Activated effector memory CD4-positive, alpha-beta T cell treated with Interleukin-2 at 50 U/mL for 16 hours (primary cell): ENCODE measurements at places on chromosomes 4 and X.

DNA sequence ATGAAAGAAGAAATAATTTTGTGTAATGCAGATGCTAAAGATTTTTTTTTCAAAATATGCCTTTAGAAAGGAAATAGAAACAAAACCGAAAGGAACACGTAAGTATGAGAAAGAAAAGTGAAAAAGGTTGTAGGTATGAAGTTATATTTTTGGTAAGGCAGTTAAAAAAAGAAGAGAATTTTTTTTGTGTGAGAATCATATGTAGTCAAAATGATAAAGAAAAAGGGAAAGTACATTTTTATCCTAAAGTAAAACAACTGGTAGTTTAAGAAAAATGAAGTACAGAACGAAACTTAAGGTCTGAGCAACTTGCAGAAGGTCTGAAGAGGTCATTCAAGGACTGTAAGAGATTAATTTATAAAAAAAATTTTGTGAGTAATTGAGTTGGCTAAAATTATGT lies 164.0 kb upstream of the TRAM1L1 start:
- DNase-seq: no peak

GRCh38 chr4:173794662-173795061 lies 264.6 kb upstream of the HAND2 start:
- no peak for DNase-seq

DNA sequence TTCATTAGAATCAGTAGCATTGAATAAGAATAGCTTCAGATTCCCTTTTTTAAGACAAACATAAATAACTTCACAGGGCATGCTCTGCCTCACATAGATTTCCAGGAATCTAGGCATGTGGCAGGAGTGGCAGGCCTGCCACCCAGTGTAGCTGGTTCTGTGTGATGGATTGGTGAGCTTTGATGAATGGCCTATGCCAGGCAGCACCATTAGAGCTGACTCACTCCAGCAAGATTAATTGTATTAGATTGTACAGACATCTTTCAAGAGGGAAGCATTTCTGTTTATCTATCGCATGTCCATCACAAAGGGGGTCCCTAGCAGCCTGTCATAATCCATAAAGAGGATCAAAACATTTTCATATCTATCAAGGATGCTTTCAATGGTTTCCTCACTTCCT lies 71.9 kb downstream of the NAA11 start:
- no peak for DNase-seq

- DNase-seq: peak; percentile 12
Measured at GRCh38 chr4:147019091-147019490, 73.4 kb upstream of the TTC29 start.

DNA sequence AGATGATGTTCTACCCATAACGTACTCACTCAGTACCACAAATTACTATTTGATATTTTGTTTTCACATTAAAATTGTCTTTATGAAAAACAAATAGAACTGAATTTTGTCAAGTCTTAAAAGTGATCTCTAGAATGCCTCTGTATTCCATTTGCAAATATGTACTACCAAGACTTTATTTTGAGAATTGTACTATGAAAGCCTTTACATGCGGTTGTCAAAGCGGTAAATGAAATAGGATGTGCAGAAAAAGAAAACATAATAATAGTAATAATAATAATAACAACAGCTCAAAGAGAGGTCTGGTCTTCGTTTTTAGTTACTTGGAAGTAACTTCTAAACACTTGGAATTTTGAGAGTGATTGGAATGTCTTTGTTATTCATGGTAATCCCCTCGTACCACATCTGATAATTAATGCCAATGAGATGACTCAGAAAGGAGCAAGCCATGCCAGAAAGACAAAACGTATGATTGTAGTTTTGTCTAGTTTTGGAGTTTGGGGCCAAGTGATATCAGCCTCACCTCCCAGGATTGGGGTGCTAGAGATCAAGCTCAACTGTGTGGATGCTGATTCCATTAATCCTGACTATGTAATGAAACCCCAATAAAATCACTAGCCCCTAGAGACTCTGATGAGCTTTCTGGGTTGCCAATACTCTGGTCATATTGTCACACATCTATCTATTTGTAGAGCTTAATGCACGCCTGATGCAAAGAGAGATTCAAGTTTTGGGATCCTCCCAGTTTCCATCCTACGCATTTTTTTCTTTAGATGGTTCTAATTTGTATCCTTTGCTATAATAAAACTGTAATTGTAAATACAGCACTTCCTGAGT lies 20.2 kb upstream of the CTSO start:
- no peak for DNase-seq

- no peak for DNase-seq
Measured at GRCh38 chr4:2387829-2388228, 30.6 kb downstream of the ZFYVE28 start.

DNA sequence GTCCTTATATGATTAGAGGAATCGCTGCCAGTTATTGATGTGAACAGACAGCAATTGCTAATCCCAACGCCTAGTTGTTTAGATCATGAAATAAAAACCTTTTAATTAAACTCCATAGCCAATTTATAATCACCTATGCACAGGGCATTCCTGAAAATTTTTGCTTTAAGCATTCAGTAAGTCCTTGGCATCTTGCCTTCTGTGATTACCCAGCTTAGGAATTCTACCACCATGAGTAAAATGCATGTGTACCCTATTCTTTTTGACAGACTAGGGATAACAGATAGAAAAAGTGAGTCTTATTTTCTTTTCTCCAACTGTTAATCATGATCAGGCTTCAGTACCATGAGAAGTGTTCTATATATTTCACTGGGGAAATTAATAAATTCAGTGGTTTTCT lies 995.3 kb upstream of the GRIA3 start:
- DNase-seq: no peak

DNA sequence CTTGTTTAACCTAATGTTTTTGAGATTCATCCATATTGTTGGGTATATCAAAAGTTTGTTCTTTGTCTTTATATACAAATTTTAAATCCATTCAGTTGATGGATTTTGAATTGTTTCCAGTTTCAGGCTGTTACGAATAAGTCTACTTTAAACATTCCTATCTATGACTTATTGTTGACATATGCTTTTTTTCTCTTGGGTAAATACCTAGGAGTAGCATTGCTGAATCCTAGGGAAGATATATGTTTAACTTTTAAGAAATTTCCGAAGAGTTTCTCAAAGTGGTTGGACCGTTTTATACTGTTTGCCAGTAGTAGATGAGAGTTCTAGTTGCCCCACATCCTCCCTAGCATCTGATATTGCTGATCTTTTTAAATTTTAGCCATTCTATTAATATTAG lies 60.9 kb upstream of the IL13RA1 start:
- DNase-seq: no peak

GRCh38 chrX:15786915-15787314 lies 3.4 kb upstream of the ZRSR2 start:
- no peak for DNase-seq

DNA sequence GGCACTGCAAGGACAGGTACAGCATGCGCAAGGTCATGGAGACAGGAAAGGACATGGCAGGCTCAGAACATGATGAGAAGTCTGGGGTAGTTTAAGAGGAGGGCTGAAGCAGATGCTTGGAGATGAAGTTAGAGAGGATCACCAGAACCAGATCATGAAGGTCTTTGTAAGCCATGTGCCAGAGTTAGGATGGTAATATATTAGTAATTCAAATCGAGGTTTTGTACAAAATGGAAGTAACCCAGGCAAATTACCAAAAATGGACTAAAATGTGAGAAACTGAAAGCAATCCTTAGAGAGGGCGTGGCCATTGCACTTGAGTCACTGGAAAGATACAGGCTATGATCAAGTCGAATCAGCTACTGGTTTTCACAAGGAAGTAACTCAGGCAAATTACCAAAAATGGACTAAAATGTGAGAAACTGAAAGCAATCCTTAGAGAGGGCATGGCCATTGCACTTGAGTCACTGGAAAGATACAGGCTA lies 13.5 kb downstream of the RXFP1 start:
- DNase-seq: no peak

- DNase-seq: no peak
Measured at GRCh38 chr4:77021614-77022089, 54.1 kb downstream of the CCNI start.

GRCh38 chrX:12986164-12986779 lies 11.4 kb downstream of the TMSB4X start:
- no peak for DNase-seq

DNA sequence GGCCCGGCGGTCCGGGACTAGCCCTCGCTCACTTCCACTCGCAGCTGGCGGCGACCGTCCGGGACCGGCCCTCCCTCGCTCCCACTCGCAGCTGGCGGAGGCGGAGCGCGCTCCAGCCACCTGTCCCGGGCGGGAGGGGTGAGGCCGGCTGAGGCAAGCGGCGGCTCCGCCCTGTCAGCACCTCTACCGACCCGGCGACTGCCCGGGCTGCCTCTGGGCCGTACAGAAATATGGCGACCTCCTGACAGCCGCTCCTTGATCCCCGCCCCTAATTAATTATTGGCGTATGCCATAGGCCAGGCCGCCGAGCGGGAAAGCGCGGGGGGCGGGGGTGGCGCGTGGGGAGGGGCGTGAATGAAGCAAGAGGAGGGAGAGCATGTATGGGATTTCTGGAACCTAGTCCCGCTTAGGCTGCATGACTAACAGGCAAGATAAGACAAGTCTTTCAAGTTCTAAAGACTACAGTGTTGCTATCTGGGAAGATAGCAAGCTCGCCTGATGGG lies at the start of gene MORC4:
TSS of gene MORC4 (minus strand) at position 200 of the 503 bp plus-strand sequence. CDS start 243 bp downstream, outside the sequence.
- DNase-seq: peak; percentile 51

DNA sequence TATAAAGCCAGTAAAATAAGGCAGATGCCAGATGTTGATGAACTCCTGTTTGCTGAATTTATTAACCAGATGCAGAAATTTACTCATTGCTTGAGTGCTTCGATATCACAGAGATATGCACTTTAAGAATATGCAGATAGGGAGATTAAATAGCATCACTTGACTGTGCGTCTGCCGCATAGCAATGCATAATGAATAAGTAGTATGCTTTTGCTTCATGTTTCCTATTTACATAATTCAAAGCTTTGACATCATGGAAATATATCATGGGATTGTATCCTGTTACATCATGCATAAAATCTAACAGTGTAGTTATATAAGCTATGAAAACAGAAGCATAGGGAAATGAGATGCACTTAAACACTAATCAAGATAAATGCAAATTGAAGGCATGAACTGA lies 45.9 kb downstream of the VEGFC start:
- no peak for DNase-seq

GRCh38 chrX:107447642-107448041 lies 1.8 kb upstream of the FRMPD3 start:
- DNase-seq: no peak

DNA sequence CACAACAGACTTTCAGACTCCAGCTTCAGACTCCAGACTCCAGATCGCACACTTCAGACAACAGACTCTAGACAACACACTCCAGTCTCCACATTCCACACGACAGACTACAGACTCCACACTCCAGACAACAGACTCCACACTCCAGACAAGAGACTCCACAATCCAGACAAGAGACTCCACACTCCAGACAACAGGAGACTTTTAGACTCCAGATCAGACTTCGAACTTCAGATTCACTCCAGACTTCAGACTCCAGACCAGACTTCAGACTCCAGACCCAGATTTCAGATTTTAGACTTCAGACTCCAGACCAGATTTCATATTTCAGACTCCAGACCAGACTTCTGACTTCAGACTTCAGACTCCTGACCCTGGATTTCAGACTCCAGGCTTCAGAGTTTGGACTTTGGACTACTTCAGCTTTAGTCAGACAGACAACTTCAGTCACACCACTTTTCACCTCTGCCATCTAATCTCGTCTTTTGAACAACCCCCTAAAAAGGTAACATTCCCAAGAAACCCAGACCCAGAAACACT lies 29.0 kb upstream of the TLR2 start:
- DNase-seq: no peak

- DNase-seq: peak; percentile 47
Measured at GRCh38 chr4:38509551-38509950, 154.4 kb upstream of the KLF3 start.
